T-helper 2 cell (primary cell): ENCODE measurements at places on chromosomes 4 and X.

- DNase-seq, result no peak
Observed at GRCh38 chrX:122982521-122982920, 201.6 kb upstream of the GRIA3 start.

DNA sequence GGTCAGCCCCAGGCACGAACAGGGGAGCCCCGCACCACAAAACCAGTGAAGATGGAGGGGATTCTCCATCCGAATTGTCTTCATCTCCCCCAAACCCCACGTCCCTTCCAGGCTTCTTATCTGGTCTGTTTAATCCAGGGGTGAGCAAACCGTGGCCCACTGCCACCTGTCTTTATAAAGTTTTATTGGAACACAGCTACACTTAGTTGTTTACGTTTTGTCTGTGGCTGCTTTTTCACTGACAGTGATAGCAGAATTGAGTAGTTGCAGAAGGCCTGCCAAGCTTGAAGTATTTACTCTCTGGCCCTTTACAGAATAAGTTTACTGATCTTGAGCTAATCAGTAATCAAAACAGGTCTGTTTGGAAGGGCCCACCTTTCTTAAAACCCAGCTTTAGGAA is 324.0 kb downstream of the ARHGAP10 start:
- no peak for DNase-seq

GRCh38 chrX:37388413-37388812 is 39.2 kb downstream of the PRRG1 start:
- no peak for DNase-seq

DNA sequence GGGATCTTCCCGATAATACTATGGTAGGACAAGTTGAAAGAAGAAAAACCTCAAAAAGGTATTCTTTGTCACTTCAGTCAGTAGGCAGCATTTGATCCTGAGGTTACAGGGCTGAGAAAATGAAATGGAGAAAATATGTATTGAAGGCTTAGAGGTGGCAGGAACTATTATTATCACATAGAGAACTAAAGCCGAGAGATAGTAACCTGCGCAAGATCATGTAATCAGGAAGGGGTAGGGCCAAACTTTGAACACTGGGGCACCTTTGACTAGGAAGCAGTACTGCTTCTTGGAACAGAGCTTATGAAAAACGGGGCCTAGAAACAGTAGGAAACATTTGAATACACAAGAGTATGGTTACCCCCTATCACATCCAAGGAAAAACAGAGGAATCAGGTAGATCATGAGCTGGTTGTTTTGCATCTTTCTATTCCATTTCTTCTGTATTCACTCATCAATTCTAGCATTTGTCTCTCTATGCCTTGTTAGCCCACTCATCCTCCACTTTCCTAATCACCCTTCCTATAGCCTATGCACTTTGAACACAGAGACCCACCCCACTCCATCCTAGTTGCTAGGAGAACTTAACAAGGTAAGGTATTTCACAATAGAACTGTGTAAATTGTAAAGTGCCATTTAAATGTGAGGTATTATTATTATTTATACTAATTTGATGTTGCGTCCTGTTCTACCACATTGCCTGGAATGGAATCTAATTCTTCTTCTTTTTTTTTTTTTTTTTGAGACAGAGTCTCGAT is 34.6 kb upstream of the SLC9A7 start:
- DNase-seq, result no peak

DNA sequence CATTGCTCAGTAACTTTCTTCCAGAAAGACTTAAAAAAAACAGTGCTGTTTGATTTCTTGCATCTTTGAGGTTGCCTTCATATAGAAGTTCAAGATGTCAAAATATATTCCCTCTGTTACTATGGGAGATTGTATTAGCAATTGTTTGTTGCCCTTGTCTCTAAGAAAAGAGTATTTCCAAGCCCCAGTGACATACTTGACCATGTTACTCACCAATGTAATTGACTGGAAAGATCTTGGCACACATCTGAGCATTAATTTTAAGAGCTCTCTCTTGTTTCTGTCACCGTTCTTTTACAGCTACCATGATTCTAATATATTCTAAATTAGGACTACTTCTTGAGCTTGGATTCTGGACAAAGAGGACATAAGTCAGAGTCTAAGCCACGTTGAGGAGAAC is 902.7 kb upstream of the EPHA5 start:
- DNase-seq, result no peak

DNA sequence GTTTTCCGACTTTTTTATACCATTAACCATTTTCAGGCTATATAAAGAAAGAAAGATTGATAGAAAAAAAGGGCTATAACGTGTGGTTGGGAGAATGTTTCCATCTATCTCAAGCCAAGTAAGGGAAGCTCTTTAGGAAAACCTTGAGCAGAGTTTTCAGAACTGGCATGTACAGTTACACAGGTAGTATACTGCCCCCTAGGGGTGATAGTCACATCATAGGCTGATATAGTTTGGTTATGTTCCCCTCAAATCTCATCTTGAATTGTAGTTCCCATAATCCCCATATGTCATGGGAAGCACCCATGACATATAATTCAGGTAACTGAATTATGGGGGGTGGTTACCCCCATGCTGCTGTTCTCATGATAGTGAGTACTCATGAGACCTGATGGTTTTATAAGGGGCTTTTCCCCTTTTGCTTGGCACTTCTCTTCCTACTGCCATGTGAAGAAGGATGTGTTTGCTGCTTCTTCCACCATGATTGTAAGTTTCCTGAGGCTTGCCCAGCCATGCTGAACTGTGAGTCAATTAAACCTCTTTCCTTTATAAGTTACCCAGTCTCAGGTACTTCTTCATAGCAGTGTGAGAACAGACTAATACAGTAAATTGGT is 186.8 kb downstream of the TMA16 start:
- DNase-seq, result no peak

GRCh38 chr4:184591070-184591677 is 58.1 kb downstream of the CASP3 start:
- no peak for DNase-seq

- DNase-seq, result no peak
Observed at GRCh38 chr4:1368421-1369090, 21.5 kb downstream of the UVSSA start.

GRCh38 chr4:178082906-178083305 is 640.7 kb upstream of the AGA start:
- DNase-seq, result no peak

GRCh38 chr4:39166669-39167068 is 15.7 kb upstream of the WDR19 start:
- DNase-seq, result no peak
